ENCODE measurements at places on chromosomes 12 and 14.

- DNase-seq: no peak
Observed at GRCh38 chr14:94547151-94547680, 14.0 kb upstream of the SERPINA4 start.

GRCh38 chr14:104827177-104828055 is 26.5 kb downstream of the ZBTB42 start:
- DNase-seq: peak; percentile 87

DNA sequence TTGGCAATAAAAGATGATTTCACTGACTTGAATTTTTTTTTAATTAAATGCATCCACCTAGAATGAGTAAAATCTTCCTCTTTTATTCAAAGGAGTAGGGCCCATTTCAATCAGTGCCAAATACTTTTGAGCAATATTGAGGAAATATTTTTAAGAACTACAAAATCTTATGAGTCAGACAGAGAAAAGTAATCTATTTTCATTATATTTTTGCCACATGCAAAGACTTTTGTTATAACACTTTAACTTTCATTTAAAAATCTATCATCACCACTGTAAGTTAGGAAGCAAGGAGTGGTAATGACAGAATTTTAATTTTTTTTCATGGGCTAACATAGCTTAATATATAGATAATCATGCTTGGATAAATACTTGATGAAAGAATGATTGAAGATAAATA is 345.2 kb upstream of the KITLG start:
- no peak for DNase-seq

GRCh38 chr12:40261937-40262336 is 37.1 kb downstream of the LRRK2 start:
- DNase-seq: no peak

DNA sequence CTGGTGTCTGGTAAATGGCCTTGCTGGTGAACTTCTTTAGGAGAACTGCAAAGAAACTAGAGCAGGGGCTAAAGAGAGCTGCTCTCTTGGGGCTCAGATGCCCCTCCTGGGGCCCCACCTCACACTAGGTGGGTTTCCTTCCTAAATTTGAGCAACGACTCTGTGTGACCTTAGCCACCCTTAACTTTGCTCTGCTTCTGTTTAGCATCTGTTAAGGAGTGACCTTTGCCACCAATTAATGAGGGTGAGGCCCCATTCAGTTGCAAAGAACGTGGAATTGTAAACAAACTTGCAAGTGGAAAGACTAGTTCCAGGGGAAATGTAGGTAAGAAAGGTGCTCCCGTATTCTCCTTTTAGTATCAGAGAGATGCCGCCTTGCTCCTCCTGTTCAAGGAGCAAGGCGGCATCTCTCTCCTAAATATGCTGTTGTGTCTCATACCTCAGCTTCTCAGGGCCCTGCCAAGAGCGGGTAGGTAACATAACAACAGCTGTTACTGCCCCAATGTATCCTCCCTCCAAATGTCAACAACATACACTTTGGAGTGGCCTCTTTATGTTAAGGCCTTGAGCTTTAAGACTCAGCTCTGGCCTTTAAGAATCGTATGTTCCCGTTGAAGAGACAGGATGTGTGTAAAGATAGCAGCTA is 77.6 kb upstream of the FUT8 start:
- DNase-seq: no peak

DNA sequence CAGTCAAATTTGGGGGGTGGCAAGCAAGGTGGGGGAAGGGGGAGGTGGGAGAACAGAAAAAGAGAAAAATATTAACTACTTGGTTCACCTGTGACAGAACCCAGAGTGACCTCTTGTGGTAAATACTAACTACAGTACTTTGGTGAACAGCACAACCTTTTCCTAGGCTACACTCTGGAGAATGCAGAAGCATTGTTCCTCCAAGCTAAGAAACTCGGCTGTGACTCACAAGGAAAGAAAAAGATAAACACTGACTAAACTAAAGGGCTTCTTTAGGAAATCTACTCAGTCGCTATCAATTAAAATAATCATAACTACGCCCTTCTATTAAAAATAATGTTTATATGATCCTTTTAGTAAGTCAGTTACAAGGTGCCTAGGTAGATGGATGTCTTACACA is 5.4 kb downstream of the KCNH5 start:
- DNase-seq: no peak

DNA sequence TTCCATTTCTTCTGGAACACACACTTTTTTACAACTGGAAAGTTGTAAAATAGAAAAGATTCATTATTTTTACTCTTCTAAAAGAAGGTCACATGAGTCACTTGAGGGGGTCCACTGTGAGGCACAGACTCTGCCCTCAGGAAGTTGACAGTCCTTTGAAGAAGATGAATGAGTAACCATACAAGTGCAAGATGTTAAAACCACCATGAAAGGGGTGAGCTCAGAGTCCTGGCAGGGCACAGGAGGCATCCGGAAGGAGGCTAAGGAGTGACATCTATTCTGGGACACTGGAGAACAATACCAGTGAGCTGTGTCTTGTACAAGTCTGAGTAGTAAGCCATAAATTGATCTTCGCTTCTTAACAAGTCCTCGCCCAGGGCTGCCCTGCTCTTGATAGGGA is 126.0 kb upstream of the FRMD6 start:
- no peak for DNase-seq

GRCh38 chr14:68627050-68627867 is 165.6 kb downstream of the ZFP36L1 start:
- no peak for DNase-seq

GRCh38 chr12:57176846-57177245 is 29.4 kb upstream of the LRP1-AS start:
- DNase-seq: no peak

DNA sequence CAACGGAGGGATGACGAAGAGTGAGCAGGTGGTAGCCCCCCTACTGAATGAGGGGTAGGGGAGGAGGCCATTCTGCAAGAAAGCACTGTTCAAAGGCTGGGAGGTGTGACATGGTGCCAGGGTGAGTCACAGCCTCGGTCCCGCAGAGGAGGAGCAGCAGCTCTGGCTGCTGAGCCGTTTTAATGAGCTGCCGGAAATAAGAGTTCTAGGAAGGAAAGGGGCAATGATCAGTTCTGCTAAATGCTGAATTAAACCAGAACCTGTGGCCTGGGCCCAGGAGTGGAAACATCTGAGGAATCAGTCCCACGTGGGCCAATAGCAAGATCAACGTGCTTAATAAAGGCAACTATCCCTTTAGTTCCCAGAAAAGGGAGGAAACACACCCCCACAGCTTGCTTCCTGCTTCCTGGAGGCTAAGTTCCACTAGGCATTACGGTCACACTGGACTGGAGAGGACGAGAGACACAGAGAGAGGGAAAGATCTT is 3.6 kb downstream of the ABCD4 start:
- DNase-seq: no peak

- no peak for DNase-seq
Observed at GRCh38 chr12:114343585-114344302, 62.2 kb downstream of the TBX5 start.

DNA sequence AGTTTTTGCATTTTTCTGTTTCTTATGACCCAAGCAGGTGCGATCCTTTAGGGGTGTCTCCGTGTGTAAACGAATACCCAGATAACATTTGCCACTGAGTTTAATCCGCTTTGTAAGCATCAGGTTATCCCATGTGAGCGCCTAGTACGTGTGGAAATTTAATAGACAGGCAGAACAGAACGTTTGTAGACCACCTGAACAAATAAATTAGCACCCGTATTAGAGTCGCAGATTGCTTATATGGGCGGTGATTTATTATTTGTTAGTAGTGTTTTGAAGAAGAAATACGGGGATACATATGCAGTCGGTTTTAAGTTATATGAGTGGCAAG is 325 bp downstream of the C12orf60 start:
- DNase-seq: no peak

- no peak for DNase-seq
Observed at GRCh38 chr12:12453635-12454034, 96.8 kb downstream of the BORCS5 start.

GRCh38 chr12:43544703-43545102 is 7.3 kb downstream of the ADAMTS20 start:
- no peak for DNase-seq

DNA sequence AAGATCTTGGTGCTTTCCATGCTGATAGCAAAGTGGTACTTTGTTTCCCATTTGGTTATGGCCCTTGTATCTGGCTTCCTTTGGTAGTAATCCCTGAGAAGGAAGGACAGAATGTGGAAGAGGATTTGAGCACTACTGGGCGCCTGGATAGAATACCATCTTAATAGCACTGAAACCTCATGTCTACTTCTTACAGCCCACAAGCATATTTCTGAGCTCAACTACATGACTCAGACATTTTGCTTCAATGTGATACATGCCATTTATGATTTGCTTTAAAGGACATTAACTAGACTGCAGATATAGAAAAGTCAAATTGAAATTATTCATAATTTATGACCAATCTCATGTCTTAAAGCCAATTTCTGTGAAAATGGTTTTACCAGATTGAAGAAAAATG is 80.4 kb downstream of the LIN7A start:
- DNase-seq: no peak

DNA sequence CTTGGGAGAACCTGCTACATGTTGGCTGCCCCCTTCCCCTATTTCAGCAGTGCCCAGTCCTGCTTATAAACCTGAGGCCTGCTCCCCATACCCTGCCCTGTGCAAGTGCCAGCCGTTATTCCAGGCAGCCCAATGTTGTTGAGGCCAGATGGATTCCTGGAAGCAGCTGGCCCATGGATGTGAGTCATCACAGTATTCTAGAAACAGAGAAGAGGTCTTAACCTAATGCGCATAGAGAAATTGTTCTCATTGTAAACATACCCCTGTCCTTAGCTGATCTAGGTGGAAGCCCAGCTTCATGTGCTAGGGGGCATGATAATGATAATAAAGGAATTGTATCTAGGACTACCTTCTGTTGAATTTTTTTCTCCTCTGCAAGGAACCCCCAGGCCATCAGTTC is 69.7 kb downstream of the TSPAN11 start:
- no peak for DNase-seq

DNA sequence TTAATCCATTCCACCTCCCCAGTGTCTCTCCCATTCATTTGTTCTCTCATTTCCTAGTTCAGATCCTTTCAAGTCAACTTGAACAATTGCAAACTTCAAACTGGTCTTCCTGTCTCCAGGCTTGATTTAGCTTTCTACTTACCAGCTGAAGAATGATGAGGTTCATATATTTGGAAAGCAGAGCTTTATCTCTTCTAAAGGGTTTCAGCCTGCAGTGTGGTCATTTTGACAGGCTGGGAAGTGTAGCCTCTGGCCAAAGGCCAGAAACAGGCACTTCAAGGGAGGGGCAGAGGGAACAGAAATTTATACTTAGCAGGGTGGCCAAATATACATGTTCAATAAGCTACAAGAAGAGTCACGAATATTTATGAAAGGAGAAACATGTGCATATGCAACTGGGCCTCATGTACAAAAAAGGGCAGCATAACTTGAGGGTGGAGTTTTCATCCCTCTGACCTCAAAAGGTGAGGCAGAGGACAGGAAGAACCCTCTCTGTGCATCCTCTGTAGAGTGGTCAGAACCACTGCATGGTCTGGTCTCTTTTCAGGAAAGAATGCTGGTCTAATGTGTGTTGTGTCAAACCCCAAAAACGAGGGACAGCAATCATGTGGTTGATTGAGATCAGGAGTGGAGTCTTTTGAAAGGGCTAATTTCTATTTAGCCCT is 34.0 kb upstream of the HECTD1 start:
- no peak for DNase-seq

DNA sequence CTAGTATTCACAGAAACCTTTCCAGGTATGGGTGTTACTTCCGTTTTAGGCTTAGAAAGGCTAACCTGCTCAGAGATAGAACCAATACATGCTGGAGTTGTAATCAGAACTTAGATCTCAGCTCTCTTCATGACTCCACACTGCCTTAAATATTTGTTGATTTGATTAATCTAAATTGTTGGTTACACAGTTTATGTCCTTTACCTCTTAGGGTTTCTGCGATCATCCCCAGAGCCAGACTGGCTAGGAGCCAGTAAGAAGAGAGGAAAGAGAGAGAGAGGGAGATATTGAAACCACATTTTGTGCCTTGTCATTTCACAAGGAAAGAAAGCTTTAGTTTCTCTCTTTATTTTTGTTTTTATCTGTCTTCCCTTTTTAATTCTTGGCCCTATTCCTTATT is 16.8 kb upstream of the MGP start:
- DNase-seq: no peak

GRCh38 chr12:59372956-59373355 is 222.9 kb upstream of the SLC16A7 start:
- DNase-seq: no peak

- no peak for DNase-seq
Observed at GRCh38 chr12:46814143-46814542, 11.7 kb downstream of the SLC38A4 start.

Measured in spleen (tissue), 13 donors.